ENCODE measurements at places on chromosomes 16 and 17.

DNA sequence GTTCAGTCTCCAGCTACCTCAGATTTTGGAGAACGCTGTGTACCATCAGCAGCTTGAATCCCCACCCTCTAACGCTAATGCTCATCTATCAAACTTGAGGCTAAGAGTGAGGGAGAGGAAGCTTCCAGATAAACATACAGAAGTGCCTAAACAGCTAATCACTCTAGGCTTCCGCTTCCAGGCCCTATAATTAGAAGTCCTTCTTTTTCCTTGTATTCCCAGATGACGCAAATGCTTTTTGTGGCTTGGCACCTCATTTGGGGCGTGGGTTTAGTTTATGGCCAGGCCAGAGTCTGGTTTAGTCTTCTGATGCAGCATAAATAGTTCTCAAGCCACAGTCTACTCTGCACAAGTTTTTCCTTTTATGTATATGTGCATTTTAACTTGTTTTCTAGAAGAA is 263.4 kb downstream of the BCAS3 start:
- no peak for DNase-seq

DNA sequence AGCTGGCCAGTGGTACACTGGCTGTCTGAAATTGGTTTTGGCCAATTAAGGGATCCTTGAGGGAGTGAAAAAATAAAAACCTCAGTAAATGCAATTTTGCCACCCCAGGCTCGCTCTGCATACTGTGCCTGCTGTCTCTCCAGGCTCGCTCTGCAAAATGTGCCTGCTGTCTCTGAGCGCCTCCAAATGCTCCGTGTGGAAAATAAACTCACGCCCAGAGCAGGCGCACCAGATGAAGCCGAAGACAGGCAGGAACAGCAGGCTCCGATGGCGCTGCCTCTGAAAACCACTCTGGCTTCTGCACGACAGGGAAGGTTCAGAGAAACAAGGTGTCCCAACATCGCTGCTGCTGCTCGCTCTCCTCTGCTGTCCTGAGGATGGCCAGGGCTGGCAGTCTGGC is 29.1 kb downstream of the SNN start:
- no peak for DNase-seq

GRCh38 chr17:35684055-35684802 is 47.2 kb upstream of the RASL10B start:
- no peak for DNase-seq

- no peak for DNase-seq
These were observed 41.7 kb downstream of the PGS1 start for GRCh38 chr17:78419970-78420815.

- no peak for DNase-seq
These were observed at the start of gene ADAMTS18 for GRCh38 chr16:77434530-77435271. ADAMTS18 (minus strand) TSS chr16:77435034; CDS start chr16:77434695, 339 bp downstream.

GRCh38 chr17:82127704-82128103 is 29.7 kb upstream of the FASN start:
- DNase-seq: no peak

- no peak for DNase-seq
These were observed 48.8 kb upstream of the DLX4 start for GRCh38 chr17:49920030-49920769.

- no peak for DNase-seq
These were observed 29.2 kb upstream of the SKAP1 start for GRCh38 chr17:48459070-48459844.

GRCh38 chr16:27824786-27825185 is 238.7 kb downstream of the GSG1L start:
- DNase-seq: no peak

- no peak for DNase-seq
These were observed 7.4 kb upstream of the OR1A2 start for GRCh38 chr17:3189961-3190360.

DNA sequence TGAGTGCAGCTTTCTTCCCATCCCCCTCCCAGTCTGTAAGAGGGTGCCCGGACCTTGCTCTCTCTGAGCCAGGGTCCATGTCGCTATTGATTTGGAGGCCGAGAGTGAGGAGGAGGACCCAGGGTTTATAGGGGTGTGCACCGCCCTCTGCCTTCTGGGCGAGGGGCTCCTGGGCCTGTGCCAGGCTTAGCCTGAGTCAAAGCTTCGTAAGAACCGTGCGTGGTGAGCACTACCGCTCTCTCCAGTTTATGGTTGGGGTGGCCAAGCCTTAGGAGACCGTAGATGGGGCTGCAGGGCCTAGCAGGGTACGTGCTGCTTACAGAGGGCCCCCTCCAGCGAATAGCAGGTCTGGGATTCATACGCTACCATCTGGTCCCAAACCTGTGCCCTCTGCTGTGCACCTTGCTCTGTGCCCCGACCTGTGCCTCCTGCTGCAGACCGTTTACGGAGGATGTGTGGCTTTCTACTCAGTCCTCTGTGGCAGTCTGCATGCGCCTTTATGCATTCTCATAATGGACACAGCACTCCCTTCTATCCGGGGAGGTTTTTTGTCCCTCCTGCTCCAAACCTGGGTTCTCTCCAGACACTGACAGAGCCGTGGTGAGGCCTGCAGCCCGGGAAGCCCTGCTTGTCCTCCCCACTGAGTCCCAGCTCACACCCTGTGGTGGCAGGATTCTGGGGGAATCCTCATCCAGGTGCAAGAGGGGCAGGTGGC is 54.7 kb downstream of the PGS1 start:
- DNase-seq: no peak

DNA sequence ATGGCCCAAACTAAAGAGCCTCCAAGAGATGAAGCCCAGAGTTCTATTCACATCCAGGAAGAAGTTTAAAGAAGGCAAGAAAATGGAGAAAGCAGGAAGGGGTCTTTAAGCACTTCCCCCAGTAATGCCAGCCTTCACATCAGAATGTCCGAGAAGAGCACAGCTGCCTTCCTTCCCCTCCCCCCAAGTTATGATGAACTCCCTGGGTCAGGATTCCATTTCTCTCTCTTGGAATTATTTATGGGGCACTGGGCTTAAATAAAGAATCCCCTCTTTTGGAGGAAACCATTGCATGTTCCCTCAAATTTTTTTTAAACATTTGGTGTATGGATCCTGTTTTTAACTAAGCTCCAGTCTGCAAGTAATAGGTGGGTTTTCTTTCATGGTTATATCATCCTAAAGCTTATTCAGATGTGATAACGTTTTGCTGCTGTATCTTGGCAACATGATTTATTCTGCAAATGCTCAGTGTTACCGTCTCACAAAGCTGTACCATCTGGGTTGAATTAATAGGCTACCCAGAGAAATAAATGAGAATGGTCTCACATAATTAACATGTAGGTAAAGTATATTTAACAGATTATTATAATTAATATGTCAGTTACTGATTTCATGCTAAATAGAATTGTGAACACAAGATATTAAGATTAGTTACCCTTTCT is 160.9 kb upstream of the TOX3 start:
- DNase-seq: no peak

DNA sequence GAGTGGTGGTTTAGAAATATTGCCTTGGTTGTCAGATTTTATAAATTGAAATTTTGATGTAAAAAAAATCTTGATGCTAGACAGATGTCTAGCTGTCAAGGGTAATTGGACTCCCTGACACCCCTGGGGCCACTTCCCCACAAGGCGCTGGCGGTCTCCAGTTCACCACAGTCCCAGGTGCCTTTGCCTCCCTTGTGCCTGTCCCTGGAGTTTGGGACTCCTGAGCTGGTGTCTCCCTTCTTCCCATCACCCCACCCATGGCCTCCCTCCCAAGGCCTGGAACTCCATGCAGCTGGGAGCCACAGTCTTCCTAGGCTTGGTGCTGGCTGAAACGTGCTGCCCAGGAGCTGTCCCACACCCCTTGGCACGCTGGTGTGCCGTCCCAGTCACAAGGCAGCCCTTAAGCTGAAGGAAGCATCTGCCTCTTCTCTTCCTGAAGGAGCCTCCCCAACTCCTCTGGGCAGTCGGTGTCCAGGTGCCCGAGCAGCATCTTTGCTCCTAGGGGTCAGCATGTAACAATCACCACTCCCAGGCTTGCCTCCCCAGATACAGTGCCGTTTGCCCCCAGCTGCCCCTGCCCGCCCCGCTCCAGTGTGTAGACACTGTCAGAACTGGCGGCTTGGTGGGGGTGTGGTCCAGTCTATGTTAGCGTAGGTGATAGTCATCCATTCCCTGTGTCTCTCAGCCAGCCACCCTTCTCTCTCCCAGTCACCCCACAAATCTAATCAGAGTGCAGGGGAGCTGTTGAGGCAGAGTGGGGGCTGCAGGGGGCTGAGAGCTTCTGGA is 26.2 kb downstream of the POLR3E start:
- DNase-seq: no peak
